ENCODE measurements at places on chromosomes 11 and 22.
A peak's percentile ranks its signal among the peaks of the same experiment; 100 is the strongest.

GRCh38 chr11:5700421-5701054 is 10.9 kb downstream of the TRIM22 start:
- H3K4me3 ChIP-seq, result no peak overlapping the region
- no peak overlapping the region for H3K27ac ChIP-seq
- DNase-seq, result no peak

DNA sequence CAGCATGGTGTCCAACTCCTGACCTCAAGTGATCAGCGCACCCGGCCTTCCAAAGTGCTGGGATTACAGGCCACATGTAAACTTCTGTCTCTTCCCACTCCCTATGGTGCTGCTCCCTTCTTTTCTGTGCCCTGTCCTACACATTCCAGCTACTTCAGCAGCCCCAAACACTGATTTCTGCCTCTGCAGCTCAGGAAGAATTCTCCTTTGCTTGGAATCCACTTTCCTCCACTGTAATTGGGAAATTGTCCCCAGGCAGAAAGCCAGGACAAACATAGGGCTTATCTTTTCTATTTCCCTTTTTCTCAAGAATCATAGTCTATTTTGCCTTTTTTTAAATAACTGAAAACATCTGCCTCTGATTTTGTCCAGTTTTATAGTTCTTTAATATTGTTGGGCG is 21.3 kb upstream of the DRG1 start:
- DNase-seq, result no peak
- H3K27ac ChIP-seq, result no peak overlapping the region
- no peak overlapping the region for H3K4me3 ChIP-seq
- no peaks in the 10 kb centered on the region for H3K36me3 ChIP-seq
- H3K27me3 ChIP-seq, result no peaks in the 10 kb centered on the region

DNA sequence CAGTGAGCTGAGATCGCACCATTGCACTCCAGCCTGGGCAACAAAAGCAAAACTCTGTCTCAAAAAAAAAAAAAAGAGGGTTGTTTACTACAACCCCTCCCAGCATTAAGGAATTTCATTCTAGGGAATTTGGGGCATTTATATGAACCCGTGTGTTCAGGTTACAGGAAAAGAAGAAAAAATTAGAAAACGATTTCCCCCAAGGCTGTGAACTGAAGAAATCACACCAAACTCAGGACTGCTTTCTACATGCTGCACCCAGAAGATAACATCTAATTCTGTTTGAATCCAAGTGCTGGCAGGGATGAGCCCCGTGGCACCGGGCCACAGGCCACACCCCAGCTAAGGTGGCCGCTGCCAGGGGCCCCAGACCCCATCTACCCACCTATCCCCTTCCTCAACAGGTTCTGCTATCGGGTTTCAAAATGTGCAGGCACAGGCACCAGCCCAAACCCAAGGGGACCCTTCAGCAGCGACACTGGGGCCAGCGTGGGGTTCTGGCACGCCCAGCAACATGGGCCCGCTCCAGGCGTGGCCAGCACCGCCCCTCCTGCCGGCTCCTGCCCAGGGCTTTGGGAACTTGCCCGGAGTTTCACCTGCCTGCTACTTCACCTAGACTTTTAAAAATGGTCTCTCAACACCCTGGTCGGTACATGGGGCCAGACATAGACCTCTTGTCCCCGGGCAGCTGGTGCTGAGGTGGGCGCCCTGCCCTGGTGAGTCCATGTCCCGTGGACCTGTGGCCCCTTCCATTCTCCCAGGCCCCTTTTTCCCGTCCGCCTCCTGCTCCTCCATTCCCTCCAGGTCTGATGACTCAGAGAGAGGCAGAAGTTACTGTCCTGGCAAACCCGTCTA is 11.8 kb downstream of the CELSR1 start:
- H3K27ac ChIP-seq, result no peak overlapping the region
- H3K4me1 ChIP-seq, result no peaks in the 10 kb centered on the region
- no peaks in the 10 kb centered on the region for H3K36me3 ChIP-seq
- no peak for DNase-seq

DNA sequence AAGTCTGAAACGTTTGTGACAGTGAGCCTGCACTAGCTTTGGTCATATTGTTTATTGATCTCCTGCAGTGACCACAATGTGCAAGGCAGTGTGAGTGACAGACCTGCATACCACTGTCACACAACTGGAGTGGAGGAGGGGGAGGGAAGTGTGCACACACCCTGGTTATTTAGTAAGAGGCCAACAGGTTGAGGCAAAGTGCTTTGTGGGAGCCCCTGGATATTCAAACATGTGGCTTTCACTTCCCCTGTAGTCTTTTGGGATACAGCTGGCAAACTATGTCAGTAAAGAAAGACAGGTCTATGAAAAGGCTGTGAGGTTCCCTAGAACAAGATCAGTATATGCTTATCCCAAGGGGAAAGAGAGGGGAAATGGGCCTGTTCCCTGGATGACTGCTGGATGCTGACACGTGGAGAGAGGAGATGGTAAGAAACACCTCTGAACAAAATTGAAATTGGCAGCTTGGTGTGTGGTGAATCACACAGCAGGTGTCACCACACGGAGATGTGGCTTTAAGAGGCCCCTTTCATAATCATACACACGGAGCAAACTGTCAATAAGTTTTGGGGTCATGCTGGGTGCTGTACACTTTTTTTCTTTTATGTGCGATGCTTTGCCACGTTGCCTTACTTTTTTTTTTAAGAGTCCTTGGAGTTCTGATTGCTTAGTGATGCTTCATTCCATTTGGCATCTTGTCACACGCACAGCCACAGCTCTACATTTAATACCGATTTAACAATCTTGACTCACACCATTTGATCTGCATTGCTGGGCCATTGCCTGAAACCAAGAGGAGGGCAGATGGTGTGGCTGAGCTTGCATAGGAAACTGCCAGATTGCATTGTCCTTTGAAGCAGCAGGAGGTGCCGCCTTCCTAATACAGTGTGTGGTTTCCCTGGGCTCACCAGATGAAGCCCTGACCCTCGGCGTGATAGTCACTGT is 11.3 kb downstream of the OSBP2 start:
- H3K4me1 ChIP-seq, result no peaks in the 10 kb centered on the region
- H3K27me3 ChIP-seq, result no peaks in the 10 kb centered on the region
- DNase-seq, result no peak
- H3K36me3 ChIP-seq, result no peaks in the 10 kb centered on the region
- H3K4me3 ChIP-seq, result no peak overlapping the region

DNA sequence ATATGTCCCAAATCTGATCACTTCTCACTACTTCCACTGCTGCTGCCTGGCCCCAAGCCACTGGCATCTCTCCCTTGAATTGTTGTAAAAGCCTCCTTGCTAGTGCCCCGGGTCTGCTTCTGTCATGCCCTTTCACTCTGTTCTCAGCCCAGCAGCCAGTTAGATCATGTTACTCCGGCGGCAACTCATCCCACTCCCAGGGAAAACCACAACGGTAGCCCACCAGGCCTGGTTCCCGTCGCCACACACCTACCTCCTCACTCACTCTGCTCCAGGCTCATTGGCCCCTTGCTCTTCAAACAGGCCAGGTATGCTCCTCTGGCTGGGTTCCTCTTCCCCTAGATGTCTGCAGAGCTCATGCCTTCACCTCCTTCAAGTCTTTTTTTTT is 3.8 kb upstream of the MARK2 start:
- H3K36me3 ChIP-seq, result no peaks in the 10 kb centered on the region
- no peak overlapping the region for H3K4me3 ChIP-seq
- H3K27me3 ChIP-seq, result no peaks in the 10 kb centered on the region
- DNase-seq, result no peak
- peaks cover 14% of the 10 kb centered on the region for H3K4me1 ChIP-seq

- H3K4me3 ChIP-seq, result no peak overlapping the region
- no peak for DNase-seq
- no peak overlapping the region for H3K27ac ChIP-seq
Measured at GRCh38 chr11:3219281-3219892, 774 bp upstream of the MRGPRG start.

GRCh38 chr11:92803391-92803790 is 166.1 kb upstream of the MTNR1B start:
- H3K36me3 ChIP-seq, result peaks cover 3% of the 10 kb centered on the region
- H3K4me1 ChIP-seq, result no peaks in the 10 kb centered on the region
- no peaks in the 10 kb centered on the region for H3K27me3 ChIP-seq
- DNase-seq, result no peak
- no peak overlapping the region for H3K27ac ChIP-seq

GRCh38 chr22:49717322-49717919 is 110.3 kb downstream of the BRD1 start:
- DNase-seq, result no peak
- H3K27me3 ChIP-seq, result no peaks in the 10 kb centered on the region
- H3K36me3 ChIP-seq, result no peaks in the 10 kb centered on the region
- H3K4me3 ChIP-seq, result no peak overlapping the region
- no peaks in the 10 kb centered on the region for H3K4me1 ChIP-seq

- H3K4me3 ChIP-seq, result no peak overlapping the region
- no peak overlapping the region for H3K27ac ChIP-seq
- DNase-seq, result no peak
- H3K27me3 ChIP-seq, result no peaks in the 10 kb centered on the region
- H3K36me3 ChIP-seq, result no peaks in the 10 kb centered on the region
Measured at GRCh38 chr22:28826921-28827320, 26.6 kb upstream of the XBP1 start.

- H3K36me3 ChIP-seq, result peaks cover 3% of the 10 kb centered on the region
- no peak overlapping the region for H3K4me3 ChIP-seq
- H3K27me3 ChIP-seq, result no peaks in the 10 kb centered on the region
- peaks cover 28% of the 10 kb centered on the region for H3K4me1 ChIP-seq
- H3K27ac ChIP-seq, result no peak overlapping the region
Measured at GRCh38 chr22:39530692-39531331, 1.7 kb downstream of the RPS19BP1 start.

- peak overlapping the region; percentile 43 for H3K4me3 ChIP-seq
- DNase-seq, result no peak
- H3K4me1 ChIP-seq, result peaks cover 16% of the 10 kb centered on the region
- peak overlapping the region; percentile 81 for H3K27ac ChIP-seq
Measured at GRCh38 chr11:122348659-122349409, 232.8 kb upstream of the BLID start.

- DNase-seq, result no peak
- peak overlapping the region; percentile 98 for H3K27ac ChIP-seq
- H3K4me3 ChIP-seq, result peak overlapping the region; percentile 73
- H3K36me3 ChIP-seq, result no peaks in the 10 kb centered on the region
- H3K27me3 ChIP-seq, result no peaks in the 10 kb centered on the region
Measured at GRCh38 chr11:57427727-57428082, 784 bp upstream of the SLC43A3 start.

DNA sequence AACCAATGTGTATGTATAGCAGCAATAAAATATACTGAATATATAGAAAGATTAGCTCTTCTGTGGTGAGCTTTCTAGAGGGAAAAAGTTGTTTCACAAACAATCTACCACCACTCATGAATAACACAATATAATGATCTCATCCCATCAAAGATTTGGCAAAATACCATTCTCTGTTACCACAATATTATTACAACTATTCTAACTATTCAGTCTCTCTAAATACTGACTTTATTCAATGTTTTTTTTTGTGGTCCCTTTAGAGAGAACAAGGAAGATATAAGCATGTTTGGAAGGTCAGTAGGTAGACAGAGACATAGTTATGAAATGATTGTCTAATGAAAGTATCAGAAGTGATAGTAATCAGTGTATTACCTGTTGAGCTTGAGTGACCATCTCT is 7.8 kb downstream of the CCDC90B start:
- H3K36me3 ChIP-seq, result no peaks in the 10 kb centered on the region
- no peak overlapping the region for H3K27ac ChIP-seq
- no peak overlapping the region for H3K4me3 ChIP-seq
- DNase-seq, result no peak
- peaks cover 8% of the 10 kb centered on the region for H3K4me1 ChIP-seq
- no peaks in the 10 kb centered on the region for H3K27me3 ChIP-seq

GRCh38 chr11:44469412-44469811 is 96.1 kb upstream of the CD82 start:
- no peak overlapping the region for H3K4me3 ChIP-seq
- DNase-seq, result no peak
- H3K27me3 ChIP-seq, result no peaks in the 10 kb centered on the region
- no peak overlapping the region for H3K27ac ChIP-seq
- H3K4me1 ChIP-seq, result no peaks in the 10 kb centered on the region

GRCh38 chr11:37532271-37532670 is 934.2 kb upstream of the RAG2 start:
- no peaks in the 10 kb centered on the region for H3K27me3 ChIP-seq
- H3K4me3 ChIP-seq, result no peak overlapping the region
- H3K27ac ChIP-seq, result no peak overlapping the region
- no peaks in the 10 kb centered on the region for H3K36me3 ChIP-seq
- no peak for DNase-seq

- DNase-seq, result no peak
- no peaks in the 10 kb centered on the region for H3K36me3 ChIP-seq
- no peaks in the 10 kb centered on the region for H3K27me3 ChIP-seq
Measured at GRCh38 chr11:113457784-113458183, 17.4 kb downstream of the DRD2 start.

DNA sequence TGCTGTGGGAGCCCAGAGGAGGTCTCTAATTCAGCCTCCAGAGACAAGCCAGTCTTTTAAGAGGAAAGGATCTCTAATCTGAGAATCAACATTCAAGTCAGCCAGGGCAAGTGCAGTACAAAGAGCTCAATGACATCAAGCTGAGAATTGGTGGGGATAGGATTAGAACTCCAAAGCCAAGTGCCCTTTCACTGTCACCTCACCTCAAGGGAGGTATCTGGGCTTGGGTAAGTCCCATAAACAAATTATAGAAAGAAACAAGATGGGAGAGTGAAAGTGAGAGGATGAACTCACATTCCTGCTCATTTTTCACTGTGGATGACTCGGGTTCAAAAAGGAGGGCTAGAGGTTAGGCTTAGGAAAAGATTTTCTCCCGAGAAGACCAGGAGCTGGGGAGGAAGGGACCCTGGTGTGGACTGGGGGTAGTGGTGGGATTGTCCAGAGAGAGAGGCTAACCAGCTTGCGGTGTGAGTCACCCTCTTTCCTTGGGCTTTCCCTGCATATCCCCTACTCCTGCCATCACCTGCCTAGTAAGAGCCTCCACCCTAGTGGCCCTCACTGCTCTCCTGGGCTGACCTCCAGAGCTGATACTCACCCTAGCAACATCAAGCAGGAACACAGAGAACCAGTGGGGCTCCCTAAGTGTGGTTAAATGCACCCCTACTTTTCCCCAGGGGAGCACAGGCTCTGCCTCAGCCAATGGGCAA is 70.4 kb downstream of the RRM1 start:
- H3K4me1 ChIP-seq, result no peaks in the 10 kb centered on the region
- H3K27ac ChIP-seq, result no peak overlapping the region
- no peaks in the 10 kb centered on the region for H3K27me3 ChIP-seq
- no peak for DNase-seq
- H3K4me3 ChIP-seq, result no peak overlapping the region
- no peaks in the 10 kb centered on the region for H3K36me3 ChIP-seq

- no peak overlapping the region for H3K27ac ChIP-seq
- H3K4me3 ChIP-seq, result no peak overlapping the region
- H3K27me3 ChIP-seq, result no peaks in the 10 kb centered on the region
- DNase-seq, result no peak
Measured at GRCh38 chr11:71519546-71519945, 7.5 kb upstream of the KRTAP5-7 start.

DNA sequence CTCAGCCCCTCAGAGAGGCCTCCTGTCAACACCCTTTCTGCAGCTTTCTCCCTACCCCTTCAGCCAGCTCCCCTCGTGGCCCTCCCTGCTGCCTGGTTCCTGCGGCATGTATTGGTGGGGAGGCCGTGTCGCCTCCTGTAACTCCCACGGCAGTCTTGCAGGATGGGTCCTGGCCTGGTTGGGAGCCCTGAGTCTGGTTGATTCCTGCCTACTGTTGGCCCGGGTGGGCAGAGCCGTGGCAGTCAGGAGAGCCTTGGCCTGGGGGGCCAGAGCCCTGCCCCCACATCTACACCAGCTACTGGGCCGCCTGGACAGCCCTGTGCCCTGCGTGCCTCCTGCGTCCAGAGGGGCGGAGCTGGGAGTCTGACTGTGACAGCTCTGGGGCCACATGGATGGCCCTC is 30.3 kb upstream of the GRAMD4 start:
- no peak overlapping the region for H3K4me3 ChIP-seq
- H3K36me3 ChIP-seq, result no peaks in the 10 kb centered on the region
- no peak overlapping the region for H3K27ac ChIP-seq
- H3K4me1 ChIP-seq, result peaks cover 13% of the 10 kb centered on the region
